Inflammatory macrophage (primary cell): ENCODE measurements at places on chromosomes 13 and 19.

GRCh38 chr13:29761160-29761559 lies 89.3 kb downstream of the UBL3 start:
- no peak for DNase-seq

- DNase-seq = peak; percentile 8
Observed at GRCh38 chr13:76991432-76991795, 467 bp upstream of the CLN5 start.

- DNase-seq = no peak
Observed at GRCh38 chr13:51047434-51048165, 63.5 kb downstream of the C13orf42 start.

GRCh38 chr13:102800145-102801041 lies 1.5 kb downstream of the BIVM start:
- peak; percentile 76 for DNase-seq

DNA sequence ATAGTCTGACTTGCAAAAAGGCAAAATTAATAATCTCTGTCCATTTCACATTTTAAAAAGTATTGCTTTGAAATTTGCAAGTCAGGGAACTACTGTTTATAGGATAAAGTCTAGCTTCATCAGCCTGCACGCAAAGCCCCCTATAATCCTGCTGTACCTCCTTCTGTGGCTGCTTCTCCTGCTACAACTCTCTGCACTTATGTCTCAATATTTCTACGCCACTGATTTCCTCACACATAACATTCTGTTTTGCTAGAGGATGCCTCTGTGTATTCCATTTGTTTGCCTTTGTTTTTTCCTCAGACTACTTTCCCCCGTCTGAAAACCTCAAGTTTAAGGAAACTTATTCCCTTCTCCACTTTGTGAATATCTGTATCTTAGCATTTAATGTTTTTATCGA lies 389.9 kb downstream of the RFC3 start:
- DNase-seq = no peak

DNA sequence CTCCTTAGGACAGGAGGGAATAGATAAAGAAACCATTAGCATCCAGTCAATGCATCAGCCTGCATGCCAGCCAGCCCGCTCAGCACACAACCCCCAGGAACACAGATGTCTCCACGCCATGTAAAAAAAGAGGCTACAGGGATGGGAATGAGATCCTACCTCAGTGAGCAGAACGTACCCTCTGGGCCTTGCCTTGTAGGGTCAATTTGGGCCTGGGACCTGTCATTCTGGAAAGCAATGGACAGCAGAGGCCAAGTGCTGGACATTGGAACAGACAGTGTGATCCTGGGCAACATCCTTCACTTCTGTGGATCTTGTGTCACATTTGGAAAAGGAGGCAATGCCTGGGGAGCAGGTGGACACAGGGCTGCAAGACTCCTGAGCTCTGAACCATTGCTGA lies 26.0 kb downstream of the VSTM2B start:
- no peak for DNase-seq

- DNase-seq = no peak
Observed at GRCh38 chr13:105165449-105166125, 1369.9 kb downstream of the EFNB2 start.

DNA sequence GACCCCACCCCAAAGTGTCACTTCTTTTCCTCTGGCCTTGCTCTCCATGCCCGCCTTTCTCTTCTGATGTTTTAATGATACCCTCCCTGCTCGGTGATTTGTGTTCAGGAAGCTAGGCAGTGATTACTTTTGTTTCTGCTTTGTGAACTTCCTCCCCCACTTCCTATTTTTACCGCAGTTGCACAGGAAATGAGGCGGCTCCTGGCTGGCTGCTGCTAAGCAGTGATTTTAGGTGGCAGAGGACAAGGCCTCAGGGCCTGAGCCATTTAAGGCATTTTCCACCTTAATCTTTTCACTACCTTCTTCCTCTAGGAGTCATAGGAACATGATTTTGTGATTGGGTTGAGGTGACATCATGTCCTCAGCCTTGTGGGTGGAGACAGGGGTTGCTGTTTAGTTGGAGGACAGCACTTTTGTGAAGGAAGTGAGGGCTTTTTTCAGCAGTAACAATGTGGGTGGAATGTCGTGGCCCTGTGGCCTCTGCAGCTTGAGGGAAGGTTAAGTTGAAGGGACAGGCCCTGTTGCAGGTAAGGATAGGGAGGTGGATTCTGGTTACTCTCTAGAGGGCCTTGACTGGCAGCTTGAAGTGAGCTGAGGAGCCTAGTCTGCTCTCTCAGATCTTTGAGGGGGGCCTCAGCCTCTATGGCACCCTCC lies 15.7 kb downstream of the GARRE1 start:
- peak; percentile 94 for DNase-seq

GRCh38 chr13:30915691-30916541 lies 9.8 kb downstream of the MEDAG start:
- no peak for DNase-seq

- DNase-seq = peak; percentile 68
Observed at GRCh38 chr13:98839856-98840769, 87.6 kb upstream of the SLC15A1 start.

- DNase-seq = no peak
Observed at GRCh38 chr13:106156468-106156867, 379.0 kb downstream of the EFNB2 start.
